Gastroesophageal sphincter (tissue), 4 donors: ENCODE measurements at places on chromosomes 2 and 18. TPM values are rescaled to one million over a fixed set of nuclear protein-coding genes. Genes with fewer than 3 reads are reported as not detected.

- no peak for ATAC-seq
Measured at GRCh38 chr2:12109363-12110017, 363.1 kb downstream of the LPIN1 start.

SERPINB7 gene
- not detected for total RNA-seq

GRCh38 chr2:55163941-55164390 lies 68.1 kb downstream of the CLHC1 start:
- no peak for ATAC-seq

DNA sequence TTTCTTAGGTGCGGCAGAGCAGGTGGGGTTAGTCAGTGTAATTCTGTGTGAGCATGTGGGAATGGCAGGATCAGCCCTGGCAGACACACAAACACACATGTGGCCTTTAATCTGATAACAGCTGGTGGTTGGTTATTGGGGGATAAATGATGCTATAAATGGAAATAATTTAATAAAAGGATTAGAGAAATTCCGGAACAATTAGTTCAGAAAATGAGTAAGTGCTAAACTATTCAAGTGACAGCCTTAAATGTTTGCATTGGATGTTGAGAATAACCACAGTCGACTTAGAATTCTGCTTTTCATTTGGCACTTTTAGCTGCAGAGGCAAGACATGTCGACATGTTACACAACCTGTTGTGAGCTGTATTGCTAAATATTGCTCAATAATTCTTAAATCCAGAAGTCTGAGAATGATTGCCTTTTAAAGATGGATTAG lies 7.2 kb downstream of the SMYD1 start:
- ATAC-seq: peak; percentile 48

FBXO48 gene
- total RNA-seq: 0.67 TPM

TXNDC2 gene
- total RNA-seq: 0.62 TPM

DNA sequence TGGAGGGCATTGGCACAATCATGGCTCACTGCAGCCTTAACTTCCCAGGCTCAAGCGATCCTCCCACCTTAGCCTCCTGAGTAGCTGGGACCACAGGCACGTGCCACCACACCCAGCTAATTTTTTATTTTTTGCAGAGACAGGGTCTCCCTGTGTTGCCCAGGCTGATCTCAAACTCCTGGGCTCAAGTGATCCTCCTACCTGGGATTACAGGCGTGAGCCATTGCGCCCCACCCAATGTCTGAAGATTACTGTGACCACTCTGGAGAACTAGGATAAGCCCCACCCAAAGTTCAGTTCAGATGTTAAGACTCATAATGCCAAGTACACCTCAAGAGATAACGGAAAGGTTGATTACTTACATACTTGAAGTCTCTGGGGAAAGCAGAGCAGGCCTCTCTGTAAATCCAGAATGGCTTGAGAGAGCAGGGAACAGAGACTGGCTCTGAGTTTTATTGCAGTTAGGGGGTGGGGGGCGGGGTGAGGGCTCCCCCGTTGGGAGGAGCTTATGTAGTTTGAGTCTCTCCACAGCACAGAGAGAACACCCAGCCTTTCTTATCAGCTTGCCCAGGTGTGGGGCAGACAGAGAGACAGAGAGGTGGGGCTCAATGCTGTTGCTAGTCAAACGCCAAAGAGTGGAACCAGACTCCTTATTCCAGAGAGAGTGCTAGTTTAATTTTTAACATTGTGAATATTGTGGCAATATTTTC lies 26.5 kb upstream of the ERICH2 start:
- ATAC-seq: no peak

DNA sequence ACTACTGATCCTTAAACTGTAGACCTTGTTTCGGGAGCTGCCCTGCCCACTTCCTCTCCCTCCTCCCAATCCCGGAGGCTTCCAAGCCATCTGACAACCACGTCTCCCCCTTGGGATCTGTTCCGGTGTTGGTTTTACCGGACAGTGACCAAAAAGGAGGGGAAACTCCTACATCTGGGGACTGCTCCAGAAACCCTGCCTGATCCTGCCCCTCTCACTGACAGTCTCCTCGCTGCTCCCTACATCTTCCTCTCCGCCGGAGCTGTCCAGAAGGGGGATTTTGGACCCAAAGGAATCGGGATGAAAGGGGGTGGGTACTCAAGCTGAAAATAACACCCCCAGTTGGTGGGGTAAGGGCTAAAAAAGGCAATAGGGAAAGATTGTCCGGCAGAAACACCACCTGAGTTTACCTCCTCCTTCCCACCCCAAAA lies 1.5 kb downstream of the INO80D start:
- ATAC-seq: peak; percentile 82

FAM228A gene
- total RNA-seq: 0.54 TPM

SF3B1 gene
- total RNA-seq: 255 TPM

DNA sequence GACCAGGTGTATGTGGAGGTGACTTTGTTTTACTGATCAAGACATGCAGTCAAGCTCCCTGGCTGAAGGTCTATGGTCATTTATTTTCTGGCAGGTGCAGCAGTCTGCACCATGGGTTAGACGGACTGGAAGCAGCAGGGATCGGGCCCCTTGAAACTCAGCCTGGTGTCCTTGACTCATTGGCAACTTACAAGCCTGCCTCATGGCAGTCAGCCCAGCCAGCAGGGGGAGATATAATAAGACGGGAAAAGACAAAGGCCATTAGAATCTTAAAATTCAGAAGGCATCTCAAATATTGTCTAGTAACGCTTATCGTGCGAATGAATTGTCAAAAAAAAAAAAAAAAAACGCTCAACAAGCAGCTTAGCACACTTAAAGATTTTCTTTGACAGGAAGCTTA lies 308.2 kb downstream of the EN1 start:
- no peak for ATAC-seq
